ENCODE measurements at places on chromosomes 2 and 18. TPM values are rescaled to one million over a fixed set of nuclear protein-coding genes. Genes with fewer than 3 reads are reported as not detected.

- no peak for DNase-seq
Observed at GRCh38 chr2:45823723-45824206, 172.3 kb downstream of the PRKCE start.

SCN3A gene
- 0.58 TPM for total RNA-seq

DNA sequence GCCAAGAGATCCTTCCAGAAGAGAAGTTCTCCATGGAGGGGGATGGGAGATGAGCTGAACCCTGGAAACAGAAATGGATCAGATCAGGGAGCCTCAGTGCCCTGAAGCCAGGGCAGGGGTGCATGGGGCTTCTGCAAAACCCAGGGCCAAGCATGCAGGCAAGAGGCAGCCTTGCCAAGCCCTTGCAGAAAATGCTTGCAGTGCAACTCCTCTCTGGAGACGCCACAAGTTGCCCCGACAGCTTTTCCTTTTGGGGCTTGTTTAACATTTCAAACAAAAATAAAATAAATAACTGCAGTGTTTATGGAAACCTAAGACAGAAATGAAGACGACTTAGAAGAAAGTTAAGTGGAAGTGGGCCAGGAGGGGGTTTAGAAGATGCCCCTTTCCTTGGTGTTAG, 177.5 kb upstream of the TNP1 start:
- DNase-seq = no peak

- DNase-seq = no peak
Observed at GRCh38 chr18:51195451-51196117, 1.9 kb downstream of the MEX3C start.

GRCh38 chr2:168639018-168639417, 163.4 kb upstream of the NOSTRIN start:
- no peak for DNase-seq

AGXT gene
- not detected for total RNA-seq

- no peak for DNase-seq
Observed at GRCh38 chr2:129262934-129263333, 716.5 kb upstream of the RAB6C start.

SLC4A3 gene
- total RNA-seq = 6.7 TPM

DNA sequence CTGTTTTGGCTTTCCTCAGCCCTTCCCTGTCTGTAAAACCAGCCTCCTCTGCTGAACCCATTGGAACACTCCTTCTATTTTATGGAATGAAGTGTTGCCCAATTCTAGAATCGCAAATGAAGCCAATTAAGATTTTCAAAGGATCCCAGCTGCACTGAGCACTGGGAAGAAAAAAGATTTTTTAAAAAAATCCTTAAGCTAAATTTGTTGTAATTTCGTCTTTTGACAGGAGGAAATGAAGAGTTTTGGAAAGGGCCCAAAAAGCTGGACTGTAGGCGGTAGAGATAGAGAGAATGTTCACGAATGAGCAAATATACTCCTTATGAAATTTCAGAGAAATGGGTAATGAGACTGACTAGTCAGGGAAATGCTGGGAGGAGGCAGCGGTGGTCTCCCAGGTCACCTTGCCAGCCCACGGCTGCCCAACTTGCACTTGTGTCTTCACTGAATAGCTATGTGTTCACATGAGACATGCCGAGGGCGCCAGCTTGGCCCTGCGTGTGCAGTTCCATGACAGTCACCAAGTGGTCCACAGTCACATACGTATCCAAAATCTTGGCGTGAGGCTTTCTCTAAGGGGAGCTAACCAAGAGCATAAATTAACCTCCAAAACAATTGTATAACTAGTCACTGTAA, 69.9 kb downstream of the SGPP2 start:
- DNase-seq = no peak

GRCh38 chr2:65351948-65352595, 80.3 kb downstream of the SPRED2 start:
- DNase-seq = no peak

DNA sequence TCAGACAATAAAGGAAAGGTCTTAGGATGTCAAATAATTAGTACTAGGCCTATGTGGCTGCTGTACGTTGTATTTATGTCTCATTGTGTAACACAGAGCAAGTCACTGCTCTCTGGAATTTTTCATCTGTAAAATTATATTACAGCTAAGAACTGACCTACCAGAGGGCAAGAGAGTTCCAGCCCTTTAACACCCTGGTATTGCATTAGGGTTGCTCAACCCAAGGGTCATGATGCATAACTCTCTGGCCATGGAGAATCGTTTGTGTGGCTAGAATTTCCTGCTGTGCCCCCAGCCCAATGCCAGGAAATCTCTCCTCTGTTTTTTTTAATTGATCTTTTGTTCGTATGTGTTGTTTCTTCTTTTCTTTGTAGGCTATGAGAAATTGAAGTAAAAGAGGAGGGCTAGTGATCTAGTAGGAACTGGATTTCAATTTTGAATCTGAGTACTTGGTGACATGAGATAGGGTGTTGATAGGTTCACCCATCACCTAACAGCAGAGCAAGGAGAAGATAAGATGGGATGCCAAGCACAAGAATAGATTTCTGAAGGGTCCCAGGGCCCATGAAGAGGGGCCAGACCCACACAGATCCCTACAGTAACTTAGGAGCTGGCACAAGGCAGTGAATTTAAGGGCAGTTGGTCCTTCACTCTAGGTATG, 571.2 kb upstream of the TNP1 start:
- no peak for DNase-seq

DNA sequence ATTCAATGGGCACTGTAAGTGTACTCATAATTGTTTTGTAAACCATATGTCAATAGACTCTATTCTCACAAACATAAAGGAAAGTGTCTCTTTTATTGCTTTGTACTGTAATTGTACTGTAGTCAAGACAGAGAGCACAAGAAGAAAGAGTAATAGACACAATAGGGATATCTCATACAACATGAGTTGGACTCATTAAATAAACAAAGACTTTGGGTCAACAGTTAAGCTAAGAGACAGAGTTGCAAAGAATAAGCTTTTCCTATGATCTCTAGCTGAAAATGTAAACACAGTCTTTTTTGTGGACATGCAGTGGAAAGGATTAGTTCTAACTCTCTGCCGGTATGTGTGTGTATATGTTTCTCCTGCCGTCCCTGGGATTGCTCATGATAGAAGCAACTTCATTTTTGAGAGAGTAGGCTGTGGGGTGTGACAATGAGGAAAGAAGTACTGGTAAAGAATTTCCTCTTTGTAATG, 13.9 kb upstream of the KYNU start:
- no peak for DNase-seq

- DNase-seq = no peak
Observed at GRCh38 chr2:106991866-106992265, 105.9 kb upstream of the ST6GAL2 start.

- no peak for DNase-seq
Observed at GRCh38 chr2:77479395-77479794, 42.8 kb downstream of the LRRTM4 start.

- no peak for DNase-seq
Observed at GRCh38 chr2:71507476-71507875, 54.1 kb downstream of the DYSF start.

DNA sequence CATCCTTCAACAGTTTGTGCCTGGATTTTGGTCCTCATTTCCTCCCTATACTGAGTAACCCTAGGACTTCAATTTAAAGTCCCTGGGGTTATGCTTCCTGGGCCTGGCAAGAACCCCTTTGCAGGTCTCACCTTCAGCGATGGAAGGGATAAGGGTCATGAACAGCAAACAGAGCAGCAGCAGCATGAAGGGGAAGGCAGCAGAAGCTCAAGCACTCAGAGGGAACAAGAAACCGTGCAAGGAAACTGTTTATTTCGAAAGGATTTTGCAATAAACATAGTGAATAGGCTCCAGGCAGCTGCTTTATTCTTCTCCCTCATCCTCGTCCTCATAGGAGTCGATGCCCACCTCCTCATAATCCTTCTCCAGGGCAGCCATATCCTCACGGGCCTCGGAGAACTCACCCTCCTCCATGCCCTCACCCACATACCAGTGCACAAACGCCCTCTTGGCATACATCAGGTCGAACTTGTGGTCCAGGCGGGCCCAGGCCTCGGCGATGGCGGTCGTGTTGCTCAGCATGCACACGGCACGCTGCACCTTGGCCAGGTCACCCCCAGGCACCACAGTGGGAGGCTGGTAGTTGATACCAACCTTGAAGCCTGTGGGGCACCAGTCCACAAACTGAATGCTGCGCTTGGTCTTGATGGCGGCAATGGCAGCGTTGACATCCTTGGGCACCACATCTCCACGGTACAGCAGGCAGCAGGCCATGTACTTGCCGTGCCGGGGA, 2.8 kb upstream of the TUBA4B start:
- no peak for DNase-seq

UGT1A3 gene
- not detected for total RNA-seq

DNA sequence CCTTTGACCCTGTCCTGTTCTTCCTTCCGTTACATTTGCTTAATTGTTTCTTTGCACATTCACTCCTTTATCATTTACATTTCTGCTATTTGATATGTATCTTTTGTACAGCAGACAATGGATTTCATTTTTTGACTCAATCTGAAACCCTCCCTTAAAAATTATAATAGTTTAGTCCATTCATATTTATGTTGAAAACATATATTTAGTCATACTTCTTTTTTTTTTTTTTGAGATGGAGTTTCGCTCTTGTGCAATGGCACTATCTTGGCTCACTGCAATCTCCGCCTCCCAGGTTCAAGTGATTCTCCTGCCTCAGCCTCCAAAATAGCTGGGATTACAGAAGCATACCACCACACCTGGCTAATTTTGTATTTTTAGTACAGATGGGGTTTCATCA, 95.3 kb upstream of the TGFA start:
- no peak for DNase-seq

GRCh38 chr2:157466764-157467163, 22.9 kb upstream of the CYTIP start:
- DNase-seq = no peak

DNA sequence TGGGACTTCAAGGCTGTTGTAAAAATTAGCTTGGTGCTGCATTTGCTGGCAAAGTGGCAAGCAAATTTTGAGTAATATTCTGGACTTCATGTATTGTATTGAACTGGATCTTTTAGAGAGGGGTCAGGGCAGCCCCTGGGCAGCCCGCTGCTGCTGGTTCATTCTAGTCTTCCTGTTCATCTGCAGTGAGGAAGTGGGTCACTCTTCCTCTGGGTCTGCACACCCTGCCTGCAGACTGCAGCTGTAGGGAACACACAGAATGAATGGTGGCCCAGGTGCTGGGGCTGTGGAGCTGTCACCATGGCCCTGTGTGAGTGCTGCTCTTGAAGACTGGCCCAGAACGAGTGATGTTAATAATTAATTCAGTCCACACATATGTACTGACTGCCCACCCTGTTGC, 9.4 kb downstream of the SH3RF3 start:
- DNase-seq = no peak

CPLX4 gene
- not detected for total RNA-seq

DHRS9 gene
- total RNA-seq = 4.9 TPM

LIMS3 gene
- 3.7 TPM for total RNA-seq

GRCh38 chr2:114040826-114041225, 150.9 kb downstream of the ACTR3 start:
- DNase-seq = no peak

GRCh38 chr2:109321570-109321969, 192.6 kb downstream of the SH3RF3 start:
- DNase-seq = no peak

WNT6 gene
- 23.3 TPM for total RNA-seq

GRCh38 chr18:22280453-22280750, 111.0 kb downstream of the GATA6 start:
- no peak for DNase-seq

GRCh38 chr2:214104219-214104618, 306.6 kb upstream of the VWC2L start:
- no peak for DNase-seq

DNA sequence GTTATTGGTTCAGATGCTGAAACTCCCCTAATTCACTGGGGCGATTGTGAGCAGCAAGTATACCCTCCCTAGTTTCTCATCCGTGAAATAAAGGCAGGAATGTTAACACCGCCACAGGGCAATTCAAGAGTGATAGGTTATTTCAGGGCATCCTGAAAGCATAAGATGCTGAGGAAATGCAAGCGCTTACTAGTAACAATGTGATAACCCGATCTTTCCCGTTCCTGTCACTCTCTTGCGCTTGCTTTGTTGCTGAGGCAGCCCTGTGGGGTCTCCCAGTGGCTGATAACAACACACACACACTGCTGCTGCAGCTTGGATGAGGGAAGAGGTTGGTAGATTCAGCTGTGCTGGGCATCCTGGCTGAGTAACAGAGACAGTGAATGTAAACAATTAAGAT, 259.3 kb downstream of the AGPS start:
- no peak for DNase-seq

- peak; percentile 58 for DNase-seq
Observed at GRCh38 chr2:34012715-34013302, 413.7 kb upstream of the FAM98A start.

MREG gene
- 5.9 TPM for total RNA-seq

DNA sequence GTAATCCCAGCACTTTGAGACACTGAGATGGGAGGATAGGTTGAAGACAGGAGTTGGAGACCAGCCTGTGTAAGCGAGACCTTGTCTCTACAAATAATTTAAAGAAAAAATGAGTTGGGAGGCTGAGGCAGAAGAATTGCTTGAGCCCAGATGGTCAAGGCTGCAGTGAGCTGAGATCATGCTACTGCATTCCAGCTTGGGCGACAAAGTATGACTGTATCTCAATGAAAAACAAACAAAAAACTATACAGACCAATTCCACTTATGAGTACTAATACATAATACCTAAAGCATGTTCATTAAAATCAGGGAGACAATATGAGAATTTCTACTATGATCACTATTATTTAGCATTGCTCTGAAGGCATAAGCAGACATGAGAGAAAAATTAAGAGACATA, 12.6 kb downstream of the RNF149 start:
- DNase-seq = no peak

- DNase-seq = no peak
Observed at GRCh38 chr18:62071071-62071470, 115.8 kb downstream of the PIGN start.

DNAH6 gene
- total RNA-seq = 2.0 TPM

- DNase-seq = no peak
Observed at GRCh38 chr18:40546875-40547274, 1408.2 kb upstream of the PIK3C3 start.

GRCh38 chr2:98277162-98277859, 68.9 kb upstream of the CNGA3 start:
- no peak for DNase-seq

LIPG gene
- total RNA-seq = 5.8 TPM

RPS27A gene
- 762 TPM for total RNA-seq

DNA sequence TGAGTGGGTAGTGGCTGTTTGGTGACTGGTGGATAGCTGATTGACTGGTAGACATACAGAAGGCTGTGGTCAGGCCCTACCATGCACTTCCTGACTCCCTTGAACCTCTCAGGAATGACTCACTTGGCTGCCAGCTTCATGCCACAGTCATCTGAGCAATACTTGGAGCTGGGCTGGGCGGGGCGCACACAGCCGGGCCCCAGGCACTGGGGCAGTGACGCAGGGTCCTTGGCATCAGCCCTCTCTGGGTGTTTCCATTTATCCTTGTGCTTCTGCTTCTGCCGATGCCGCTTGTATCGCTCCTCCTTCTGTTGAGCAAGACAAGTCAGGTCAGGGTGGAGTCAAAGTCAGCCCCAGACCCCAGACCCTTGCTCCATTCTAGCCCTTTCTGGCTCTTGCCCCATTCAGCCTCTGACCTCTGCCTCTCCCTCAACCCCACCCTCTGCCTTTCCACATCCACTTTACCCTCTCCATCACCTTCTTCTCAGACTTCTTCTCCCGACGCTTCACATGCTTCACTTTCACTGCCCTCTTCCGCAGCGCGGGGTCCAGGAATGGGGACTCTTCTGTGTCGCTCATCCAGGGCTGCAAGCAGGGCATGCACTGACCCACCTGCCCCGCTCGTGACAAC, 3.0 kb upstream of the MBD1 start:
- DNase-seq = no peak

Data from sciatic nerve (tissue), 2 donors.